ENCODE measurements at places on chromosomes 1 and 21.

DNA sequence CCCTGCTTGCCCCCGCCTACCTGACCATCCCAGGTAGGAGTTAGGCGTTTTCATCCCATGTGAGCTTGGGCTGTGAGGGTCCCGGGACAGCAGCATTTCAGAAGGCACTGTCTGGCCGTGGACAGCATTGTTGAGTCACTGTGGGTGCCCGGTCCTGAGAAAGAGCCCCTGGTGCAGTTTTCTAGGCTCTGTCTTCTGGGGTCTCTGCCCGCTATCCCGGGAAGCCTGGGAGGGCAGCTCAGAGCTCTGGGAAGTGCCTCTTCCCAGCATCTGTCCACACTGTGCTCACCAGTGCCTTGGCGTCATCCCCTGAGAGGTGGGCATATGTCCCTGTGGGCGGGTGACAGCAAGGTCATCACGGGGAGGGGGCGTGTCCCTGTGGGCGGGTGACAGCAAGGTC is 11.4 kb upstream of the ZNF669 start:
- no peak for DNase-seq

GRCh38 chr21:44449473-44450363 is 5.6 kb upstream of the LRRC3 start:
- DNase-seq, result peak; percentile 53

DNA sequence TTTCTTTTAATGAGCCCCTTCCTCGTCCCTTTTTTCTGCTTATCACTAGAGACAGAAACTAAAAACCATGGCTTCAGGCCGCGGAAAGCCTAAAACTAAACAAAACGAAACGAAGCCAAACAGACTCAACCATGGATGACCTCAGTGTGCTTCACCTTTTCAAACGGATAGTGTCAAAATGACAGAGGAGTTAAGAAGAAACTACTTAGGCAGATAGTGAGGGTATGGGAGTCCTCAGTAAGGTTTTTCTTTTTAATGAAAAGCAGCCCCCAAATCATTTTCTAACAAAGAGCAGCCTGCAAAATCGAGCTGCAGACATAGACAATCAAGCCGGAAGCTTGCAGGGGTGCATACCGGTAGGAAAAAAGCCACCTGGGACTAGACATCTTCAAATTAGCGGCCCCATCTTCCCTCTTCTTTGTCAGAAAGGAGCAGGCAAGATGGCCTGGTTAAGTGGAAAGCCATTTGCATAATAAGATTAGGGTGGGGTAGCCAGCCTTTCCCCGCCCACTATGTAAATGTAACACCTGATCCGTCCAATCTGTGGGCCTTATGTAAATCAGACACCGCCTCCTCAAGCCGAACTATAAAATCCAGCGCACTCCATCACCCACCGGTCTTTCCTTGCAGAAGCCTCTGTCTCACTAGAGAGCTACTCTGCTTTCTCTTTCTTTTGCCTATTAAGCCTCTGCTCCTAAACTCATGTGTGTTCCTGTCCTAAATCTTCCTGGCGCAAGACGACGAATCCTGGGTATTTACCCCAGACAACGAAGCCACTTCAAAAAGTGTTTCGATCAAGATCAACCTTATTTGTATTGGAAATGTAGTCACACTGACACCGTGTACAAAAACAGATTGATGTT is 6.2 kb upstream of the ERO1B start:
- no peak for DNase-seq

DNA sequence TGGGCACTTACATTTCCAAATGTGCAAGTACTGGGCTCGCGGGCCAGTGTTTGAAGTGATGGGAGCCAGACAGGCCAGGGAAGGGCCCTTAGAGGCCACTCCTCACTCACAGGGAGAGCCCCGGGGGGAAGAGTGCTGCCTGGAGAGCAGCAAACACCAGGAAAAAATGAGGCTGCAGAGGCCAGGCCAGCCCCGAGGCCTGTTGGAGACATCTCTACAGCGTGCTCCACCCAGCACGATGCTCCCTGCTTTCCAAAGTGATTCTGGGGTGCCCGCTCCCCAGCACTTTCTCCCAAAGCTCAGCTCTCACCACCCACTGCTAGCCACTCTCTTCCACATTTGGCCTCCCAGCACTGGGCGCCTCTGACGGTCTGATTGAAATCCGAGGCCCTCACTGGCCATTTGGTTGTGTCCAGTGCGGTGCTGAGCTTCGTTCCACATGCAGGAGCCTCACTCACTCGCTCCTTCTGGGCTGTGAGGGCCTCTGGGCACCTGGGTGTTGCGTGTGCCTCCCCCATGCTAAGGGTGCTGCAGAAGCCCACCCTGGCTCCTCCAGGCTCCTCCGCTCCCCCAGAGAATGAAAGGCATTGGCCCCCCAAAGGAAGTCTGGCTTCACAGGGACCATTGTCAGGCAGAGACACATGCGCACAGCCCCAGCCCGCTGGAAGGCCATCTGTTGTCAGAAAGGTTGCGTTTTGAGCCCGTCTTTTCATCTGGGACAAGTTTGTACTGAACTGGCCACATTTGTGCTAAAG is 385.4 kb upstream of the VAMP3 start:
- DNase-seq, result no peak

DNA sequence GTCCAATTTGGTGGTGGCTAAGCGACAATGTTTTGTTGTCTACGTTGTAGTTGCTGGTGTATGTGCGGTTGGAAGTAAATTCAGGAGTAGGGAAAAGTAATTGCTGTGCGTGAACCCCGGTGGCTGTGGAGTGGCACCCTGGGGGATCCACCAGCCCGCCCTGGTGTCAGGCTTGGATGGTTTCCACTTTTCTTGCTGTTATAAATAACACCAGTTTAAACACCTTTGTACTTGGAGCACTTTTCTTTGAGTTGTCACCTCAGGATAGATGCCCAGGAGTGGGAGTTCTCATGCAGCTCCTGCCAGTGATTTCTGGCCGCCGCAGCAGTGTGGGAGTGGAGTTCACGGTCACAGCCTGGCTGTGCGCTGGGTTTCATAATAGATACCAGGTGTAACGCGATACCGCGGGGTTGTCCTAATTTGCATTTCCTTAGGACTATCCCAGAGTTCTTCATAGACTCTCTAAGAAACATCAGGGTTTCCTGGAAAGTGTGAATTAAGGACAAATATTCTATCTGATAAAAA is 12.8 kb upstream of the TMEM200B start:
- DNase-seq, result no peak

GRCh38 chr1:69836971-69837636 is 269.4 kb downstream of the LRRC7 start:
- DNase-seq, result no peak

DNA sequence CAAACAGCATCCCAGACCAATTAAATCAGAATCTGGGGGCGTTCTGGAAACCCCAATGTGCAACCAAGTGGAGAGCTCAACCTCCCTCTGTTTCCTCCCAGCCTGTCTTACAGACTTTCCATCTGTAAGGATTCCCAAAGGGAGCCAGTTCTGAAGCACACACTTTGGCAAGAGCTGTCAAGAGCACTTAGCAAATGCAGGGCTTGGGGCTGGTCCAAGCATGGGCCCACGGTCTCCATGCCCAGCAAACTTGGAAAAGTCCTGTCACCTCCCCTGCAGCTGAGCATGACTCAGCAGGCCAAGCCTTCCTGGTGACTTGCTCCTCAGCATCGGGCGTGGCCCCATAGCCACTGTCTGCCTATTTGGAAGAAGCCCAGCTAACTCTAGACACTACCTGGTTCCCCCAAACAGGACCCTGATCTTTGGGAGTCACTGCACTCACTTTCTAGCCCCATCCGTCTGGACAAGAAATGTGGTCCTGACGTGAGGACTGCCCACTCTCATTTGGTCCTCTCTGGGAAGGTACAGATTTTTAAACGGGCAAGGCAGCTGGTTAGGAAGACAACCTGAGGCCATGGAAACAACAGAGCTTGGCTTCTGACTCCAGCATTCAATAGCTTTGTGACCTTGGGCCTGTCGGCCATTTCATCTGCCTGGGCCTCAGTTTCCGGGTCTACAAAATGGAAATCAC is 16.9 kb downstream of the SLC2A1 start:
- peak; percentile 79 for DNase-seq

DNA sequence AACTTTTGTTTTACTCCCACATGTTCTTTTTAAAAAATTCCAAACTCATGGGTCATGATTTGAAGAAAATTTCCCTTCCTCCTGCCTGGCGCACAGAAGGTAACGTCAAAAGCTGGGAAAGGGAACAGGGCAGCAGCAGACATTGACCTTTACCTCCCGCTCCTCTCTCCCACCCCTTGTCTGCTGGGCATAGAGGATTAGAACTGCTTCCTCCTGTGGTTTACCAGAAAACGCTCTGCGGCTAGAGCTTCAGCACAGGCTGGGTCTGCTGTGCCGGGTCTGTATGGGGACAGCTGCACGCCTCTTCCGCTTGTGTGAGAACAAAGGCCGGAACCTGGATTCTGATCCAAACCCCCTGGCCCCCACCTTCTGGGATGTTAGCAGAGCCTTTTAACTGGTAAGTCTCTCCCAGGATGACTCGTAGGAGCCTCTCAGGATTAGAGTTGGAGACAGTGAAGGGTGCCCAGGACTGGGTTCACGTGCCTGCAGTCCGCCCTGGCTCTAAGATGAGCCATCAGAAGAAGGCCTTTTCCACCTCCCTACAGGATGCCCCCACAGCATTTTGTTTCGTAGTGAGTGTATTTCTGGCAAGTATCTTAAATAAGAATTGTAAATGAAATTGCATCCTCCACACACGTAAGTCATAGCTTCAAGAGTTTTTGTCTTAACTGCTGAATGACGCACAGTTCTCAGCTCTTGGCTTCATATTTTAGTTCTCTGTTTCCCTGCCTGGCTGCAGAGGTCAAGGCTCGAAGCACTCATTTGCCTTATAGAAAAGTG is 5.2 kb downstream of the H6PD start:
- DNase-seq, result peak; percentile 75

- peak; percentile 69 for DNase-seq
Observed at GRCh38 chr1:20343149-20343937, 52.7 kb downstream of the VWA5B1 start.

DNA sequence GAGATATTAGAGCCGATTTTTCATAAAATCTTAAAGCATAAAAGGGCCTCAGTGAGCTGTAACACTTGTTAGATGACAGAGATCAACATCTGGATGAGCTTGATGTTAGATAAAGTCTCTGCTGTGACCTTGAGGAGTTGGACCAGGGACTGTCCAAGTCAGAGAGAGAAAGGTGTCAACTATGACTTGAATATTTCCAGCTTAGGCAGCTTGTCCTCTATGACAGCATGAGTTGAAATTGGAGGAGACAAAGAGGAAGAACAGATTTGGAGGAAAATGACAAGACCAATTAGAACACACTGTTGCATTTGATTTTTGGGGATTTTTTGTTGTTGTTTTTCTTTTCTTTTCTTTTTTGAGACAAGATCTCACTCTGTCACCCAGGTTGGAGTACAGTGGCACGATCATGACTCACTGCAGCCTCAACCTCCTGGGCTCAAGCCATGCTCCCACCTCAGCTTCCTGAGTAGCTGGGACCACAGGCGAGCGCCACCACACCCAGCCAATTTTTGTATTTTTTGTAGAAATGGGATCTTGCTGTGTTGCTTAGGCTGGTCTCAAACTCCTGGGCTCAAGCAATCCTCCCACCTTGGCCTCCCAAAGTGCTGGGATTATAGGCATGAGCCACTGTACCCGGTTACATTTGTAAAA is 35.3 kb upstream of the CLIC4 start:
- no peak for DNase-seq

DNA sequence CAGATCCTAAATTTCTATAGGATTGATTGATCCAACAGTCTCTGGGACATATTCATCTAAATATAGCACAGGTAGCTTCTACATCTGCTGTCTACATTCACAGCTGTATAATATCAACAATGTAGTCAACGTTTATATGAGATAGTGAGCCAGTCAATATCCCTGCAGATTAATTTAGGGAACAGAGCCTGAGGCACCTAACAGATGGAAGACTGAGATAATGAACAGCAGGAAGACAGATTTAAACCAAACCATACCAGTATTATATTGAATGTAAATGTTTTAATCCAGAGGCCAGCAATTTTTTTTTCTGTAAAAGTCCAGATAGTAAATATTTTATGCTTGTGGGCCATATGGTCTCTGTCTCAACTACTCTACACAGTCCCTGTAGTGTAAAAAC is 2072.4 kb downstream of the MRPL39 start:
- no peak for DNase-seq

- no peak for DNase-seq
Observed at GRCh38 chr1:46526691-46527291, 24.7 kb downstream of the KNCN start.

- no peak for DNase-seq
Observed at GRCh38 chr1:37439349-37439995, 34.9 kb upstream of the ZC3H12A start.

DNA sequence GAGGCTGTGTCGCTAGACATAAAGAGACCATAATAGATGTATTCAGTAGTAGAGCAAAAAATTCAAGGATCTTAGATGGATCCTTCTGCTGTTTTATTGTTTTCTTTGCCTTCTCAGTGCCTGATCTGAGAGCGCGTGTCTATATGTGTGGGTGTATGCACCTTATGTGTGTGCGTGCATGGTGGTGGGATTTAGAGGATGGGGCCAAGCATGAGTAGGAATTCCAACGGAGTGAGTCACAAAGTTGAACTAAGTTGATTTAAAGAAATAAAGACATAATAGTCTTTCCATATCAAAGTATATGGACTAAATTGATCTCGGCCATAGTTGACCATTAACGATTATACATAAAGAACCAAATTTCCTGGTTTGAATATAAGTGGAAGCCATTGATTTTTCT is 178.7 kb downstream of the CYYR1 start:
- DNase-seq, result no peak

DNA sequence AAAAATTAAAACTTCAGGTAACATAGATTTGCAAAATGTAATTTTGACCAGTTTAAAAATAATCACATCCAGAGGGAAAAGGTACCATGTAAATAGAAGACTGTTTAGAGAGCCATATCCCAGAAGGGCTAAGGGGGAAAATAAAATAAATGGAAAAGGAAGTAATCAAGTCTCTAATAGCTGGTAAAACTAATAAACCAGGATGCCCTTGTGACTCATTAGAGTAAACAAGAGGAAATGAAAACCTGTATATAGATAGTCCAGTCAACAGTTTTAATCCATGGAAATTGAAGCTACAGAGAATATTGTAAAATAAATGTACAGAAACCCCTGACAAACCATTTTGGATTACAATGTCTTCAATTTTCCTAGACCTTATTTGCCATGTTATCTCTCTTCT is 698.0 kb upstream of the RGS18 start:
- no peak for DNase-seq

- DNase-seq, result peak; percentile 70
Observed at GRCh38 chr1:43979528-43980254, 681 bp downstream of the B4GALT2 start.

- no peak for DNase-seq
Observed at GRCh38 chr1:210669951-210670350, 341.2 kb downstream of the HHAT start.

GRCh38 chr1:19683351-19683750 is 18.7 kb downstream of the HTR6 start:
- DNase-seq, result no peak

DNA sequence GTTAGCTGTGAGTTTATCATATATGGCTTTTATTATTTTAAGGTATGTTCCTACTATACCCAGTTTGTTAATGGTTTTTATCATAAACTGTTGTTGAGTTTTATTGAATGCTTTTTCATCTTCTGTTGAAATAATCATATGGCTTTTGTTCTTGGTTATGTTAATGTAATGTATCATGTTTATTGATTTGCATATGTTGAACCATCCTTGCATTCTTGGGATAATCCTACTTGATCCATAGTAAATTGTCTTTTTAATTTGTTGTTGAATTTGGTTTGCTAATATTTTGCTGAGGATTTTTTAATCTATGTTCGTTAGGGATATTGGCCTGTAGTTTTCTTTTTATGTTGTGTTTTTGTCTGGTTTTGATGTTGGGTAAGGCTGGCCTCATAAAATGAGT is 185.6 kb downstream of the PAPPA2 start:
- no peak for DNase-seq

- no peak for DNase-seq
Observed at GRCh38 chr1:54110996-54111395, 41.8 kb downstream of the CDCP2 start.

Data from activated effector memory CD4-positive, alpha-beta T cell treated with anti-CD3 and anti-CD28 coated beads, Interleukin-2, amount 50 U/mL, for 16 hours (primary cell).